ENCODE measurements at places on chromosomes 2 and 18.

DNA sequence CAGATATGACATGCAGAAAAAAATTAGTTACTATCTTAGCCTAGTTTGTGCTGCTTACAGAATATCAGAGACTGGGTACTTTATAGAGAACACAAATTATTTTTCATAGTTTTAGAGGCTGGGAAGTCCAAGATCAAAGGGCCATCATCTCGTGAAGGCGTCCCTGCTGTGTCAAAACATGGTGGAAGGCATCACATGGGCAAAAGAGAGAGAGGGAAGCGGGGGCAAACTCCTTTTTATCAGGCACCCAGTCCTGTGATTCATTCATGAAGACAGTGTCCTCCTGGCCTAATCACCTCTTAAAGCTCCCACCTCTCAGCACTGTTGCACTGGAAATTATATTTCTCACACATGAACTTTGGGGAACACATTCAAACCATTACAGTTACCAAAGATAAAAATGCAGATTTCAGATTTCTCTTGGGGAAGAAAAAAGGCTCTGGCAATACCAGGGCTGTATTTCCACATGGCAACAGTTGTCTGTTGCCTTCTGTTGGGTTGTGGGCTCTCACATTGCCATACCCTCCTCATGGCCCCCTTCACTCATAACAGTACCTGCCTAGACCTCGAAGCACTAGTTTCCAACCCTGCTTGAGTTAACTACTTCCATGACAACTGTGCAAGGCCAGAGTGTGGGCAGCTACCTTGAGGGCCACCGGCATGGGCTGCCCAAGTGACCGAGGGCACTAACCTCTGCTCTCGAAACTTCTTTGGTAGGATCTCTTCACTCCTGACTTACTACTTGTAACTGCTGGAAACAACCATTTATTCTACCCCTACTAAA lies 2.7 kb upstream of the ACTR3 start:
- no peak for DNase-seq

DNA sequence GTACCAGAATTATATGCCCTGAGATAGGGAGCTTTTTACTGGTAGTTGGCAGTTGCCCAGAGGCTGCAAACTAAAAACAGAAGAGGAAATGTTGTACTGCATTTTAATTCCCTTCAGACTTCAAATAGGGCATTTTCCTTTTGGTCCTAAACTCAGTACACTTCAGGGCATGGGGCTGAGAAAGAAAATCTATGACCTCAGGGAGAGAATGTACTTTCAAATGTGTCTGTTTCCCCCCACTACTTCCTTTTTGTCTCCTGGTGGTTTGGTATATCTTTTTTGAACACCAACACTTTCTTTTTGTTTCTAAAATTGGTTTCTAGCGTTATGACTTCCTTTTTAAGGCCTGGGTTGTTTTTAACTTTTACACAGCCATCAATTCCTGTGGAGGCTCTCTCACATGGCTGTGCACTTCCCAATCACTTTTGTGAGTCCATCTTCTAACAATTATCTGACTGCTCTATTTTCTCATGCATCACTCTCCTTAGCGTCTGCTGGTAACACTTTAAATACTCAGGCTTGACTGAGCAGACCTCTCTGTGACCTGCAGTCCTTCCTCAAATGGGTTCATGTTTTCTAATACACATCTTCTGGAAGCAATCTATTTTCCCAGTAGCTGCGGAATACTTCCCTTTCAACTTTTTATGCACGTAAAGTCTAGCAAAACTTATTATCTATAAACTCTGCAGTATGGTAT lies 596.0 kb downstream of the LRP1B start:
- no peak for DNase-seq

GRCh38 chr2:25228848-25229278 lies 60.5 kb upstream of the POMC start:
- peak; percentile 35 for DNase-seq

- DNase-seq, result no peak
Measured at GRCh38 chr2:146003337-146003736, 1483.4 kb upstream of the ZEB2 start.

DNA sequence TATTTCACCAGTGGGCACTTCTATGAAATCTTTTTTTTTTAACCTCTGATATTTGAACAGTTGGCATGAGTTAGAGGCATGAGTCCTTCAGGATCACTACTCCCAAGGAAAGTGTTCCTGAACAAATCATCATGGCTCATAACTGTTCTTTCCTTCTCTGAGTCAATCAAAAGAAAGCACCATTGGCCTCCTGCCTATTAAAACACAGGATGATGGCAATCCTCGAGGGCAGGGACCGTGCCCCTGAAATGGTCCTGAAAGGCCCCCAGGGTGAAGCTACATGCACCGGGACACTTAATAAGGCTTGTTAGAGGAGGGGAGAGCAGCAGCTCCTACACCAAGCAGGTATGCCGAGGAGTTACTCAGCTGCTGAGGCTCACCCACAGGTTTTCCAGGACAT lies 43.5 kb downstream of the SLC14A2 start:
- DNase-seq, result no peak

- no peak for DNase-seq
Measured at GRCh38 chr2:112885506-112885902, 25.5 kb upstream of the IL37 start.

DNA sequence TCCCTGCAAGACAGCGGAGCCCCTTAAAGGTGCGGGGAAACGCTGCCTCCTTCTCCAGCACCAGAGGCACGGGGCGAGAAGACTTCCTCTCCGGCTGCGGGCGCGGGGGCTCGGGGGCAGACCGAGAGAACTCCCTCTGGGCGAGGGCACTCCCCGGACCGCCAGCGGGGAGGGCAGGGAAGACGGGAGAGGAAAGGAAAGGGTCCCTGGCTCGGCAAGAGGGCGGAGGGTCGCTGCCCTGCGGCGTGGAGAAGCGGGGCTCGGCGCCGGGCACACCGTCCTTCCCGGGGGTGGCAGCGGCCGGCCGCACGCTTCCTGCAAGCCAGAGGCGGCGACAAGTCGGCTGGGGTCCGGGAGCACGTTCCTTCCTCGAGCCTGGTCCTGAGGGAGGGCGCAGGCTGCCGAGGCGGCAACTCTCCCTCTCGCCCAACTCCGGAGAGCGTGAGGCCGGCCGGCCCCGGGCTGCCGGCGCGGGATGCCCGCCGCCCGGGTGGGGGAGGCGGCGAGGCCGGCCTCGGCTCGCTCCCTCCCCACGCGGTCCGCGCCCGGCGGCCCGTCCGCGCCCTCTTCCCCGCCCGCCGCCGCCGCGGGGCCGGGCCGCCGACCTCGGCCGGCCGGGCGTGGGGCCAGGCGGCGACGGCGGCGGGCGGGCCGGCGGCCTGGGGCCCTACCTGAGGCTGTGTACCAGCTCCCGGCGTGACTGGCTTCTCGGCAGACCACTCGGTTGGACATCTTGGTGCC lies 1.1 kb downstream of the MEMO1 start:
- DNase-seq, result peak; percentile 45

- DNase-seq, result no peak
Measured at GRCh38 chr2:41950666-41950960, 97.2 kb upstream of the PKDCC start.

GRCh38 chr18:68439642-68440041 lies 275.3 kb downstream of the TMX3 start:
- no peak for DNase-seq

GRCh38 chr2:42937171-42937875 lies 144.9 kb upstream of the HAAO start:
- DNase-seq, result no peak

DNA sequence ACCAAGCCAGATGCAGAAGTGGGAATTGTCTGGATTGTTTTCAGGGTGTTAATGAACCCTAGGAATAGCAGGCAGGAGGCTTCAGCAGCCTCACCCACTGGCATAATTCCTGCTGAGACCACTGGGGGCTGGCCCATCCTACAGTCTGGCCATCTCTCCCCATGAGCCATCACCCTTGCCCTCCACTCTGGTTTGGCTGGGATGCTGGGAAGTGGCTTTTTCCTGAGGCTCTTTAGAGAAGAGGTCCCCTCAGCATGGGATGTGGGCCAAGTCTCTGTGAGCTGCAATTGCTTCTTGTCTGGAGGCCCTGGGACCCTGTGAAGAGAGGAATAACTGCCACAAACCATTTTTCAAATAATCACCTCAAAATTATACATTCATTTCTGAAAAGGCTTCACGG lies 4.0 kb downstream of the TCF7L1 start:
- DNase-seq, result no peak

DNA sequence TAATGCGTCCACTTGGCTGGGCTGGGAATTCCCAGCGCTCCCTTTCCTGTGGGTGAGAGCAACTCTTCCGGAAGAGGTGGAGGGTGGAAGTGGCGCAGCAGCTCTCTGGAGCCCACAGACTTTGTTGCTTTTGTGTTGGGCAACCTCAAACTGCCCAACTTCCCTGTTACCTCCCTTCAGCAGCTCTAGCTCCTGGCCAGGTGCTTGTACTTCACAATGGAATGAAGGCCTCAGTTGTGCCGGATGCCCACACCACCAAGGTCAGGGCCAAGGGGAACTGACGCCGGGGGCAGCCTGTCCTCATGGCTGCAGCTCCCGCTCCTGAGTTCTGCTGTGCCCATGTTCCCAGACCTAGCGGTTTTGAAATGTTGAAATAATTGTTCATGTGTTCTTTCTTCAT lies 322.9 kb downstream of the GALR1 start:
- no peak for DNase-seq

GRCh38 chr2:106274668-106275067 lies 80.6 kb upstream of the UXS1 start:
- no peak for DNase-seq

- peak; percentile 41 for DNase-seq
Measured at GRCh38 chr2:134258684-134259388, 5.0 kb downstream of the MGAT5 start.

GRCh38 chr2:219433666-219434467 lies 776 bp upstream of the SPEG start:
- no peak for DNase-seq

DNA sequence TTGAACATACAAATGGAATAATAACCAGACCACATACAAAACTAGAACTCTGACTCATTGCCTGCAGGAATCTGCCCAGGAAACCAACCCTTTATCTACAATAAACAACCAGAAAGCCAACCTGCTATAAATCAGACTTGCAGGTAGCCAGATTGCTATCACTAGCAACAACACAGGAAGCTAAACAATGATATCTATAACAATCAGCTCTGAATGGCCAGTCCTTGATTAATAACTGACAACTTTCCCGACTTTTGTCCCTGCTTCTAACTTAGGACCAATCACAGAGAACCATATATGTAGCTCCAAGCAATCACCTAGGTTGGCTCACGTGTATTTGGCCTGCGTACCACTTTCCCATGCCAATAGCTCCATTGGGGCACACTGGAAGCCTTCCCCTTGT lies 470.8 kb downstream of the RIT2 start:
- no peak for DNase-seq

DNA sequence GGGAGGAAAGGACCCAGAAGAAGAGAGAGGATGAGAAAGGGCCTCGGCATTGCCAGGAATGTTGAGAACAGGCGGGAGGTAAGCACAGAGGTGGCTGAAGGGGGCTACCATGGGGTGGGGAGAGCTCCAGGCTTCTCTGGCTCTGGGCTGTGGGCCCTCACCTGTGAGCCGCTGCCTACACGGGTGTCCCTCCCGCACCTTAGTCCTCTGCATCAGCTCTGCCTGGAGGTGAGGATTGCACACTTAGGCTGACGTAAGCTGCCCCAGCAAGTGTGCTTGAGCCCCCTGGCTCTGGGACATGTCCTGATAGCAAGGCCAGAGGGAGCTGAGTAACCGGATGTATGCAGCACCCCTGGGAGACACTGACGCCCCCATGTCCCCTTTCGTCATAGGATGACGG lies 33.9 kb downstream of the TMEM18 start:
- no peak for DNase-seq

GRCh38 chr2:8575038-8575833 lies 106.6 kb upstream of the ID2 start:
- peak; percentile 59 for DNase-seq

GRCh38 chr18:74950479-74950878 lies 258.5 kb downstream of the PTGR3 start:
- DNase-seq, result no peak

GRCh38 chr2:36290306-36290856 lies 65.2 kb upstream of the CRIM1 start:
- DNase-seq, result no peak

- DNase-seq, result no peak
Measured at GRCh38 chr18:41331661-41332060, 623.4 kb upstream of the PIK3C3 start.

GRCh38 chr2:26712486-26713465 lies 20.3 kb downstream of the KCNK3 start:
- DNase-seq, result no peak

- DNase-seq, result no peak
Measured at GRCh38 chr18:36153771-36154170, 24.1 kb downstream of the ELP2 start.
